Thyroid gland (tissue), 4 donors: ENCODE measurements at places on chromosomes 12 and 14. TPM values are rescaled to one million over a fixed set of nuclear protein-coding genes. Genes with fewer than 3 reads are reported as not detected.

DNA sequence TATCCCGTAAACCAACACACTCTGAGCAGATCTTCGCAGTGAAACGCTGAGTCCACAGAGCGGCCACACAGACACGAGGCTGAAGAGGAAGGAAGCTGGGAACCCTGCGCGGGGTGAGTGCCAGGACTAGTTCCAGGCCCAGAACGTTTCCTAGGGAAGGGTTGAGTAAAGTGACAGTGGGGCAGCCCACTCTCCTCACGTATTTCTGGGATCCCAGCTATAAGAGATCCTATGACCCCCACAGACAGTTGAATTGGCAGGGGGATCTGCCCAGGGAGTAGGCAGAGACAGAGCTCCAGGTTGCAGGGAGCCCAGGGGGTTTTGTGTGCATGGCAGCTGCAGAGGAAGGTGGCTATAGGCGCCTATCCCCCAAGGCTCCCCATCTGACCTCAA, 51.1 kb downstream of the GTF2A1 start:
- DNase-seq = peak; percentile 64
- H3K27ac ChIP-seq = peak overlapping the region; percentile 98
- H3K4me1 ChIP-seq = peaks cover 50% of the 10 kb centered on the region
- no peaks in the 10 kb centered on the region for H3K36me3 ChIP-seq
- H3K27me3 ChIP-seq = no peaks in the 10 kb centered on the region

GRCh38 chr14:90330203-90331196, 1.2 kb downstream of the NRDE2 start:
- H3K27me3 ChIP-seq = no peaks in the 10 kb centered on the region
- H3K4me3 ChIP-seq = no peak overlapping the region
- H3K27ac ChIP-seq = peak overlapping the region; percentile 87
- H3K36me3 ChIP-seq = no peaks in the 10 kb centered on the region
- DNase-seq = no peak

- H3K36me3 ChIP-seq = no peaks in the 10 kb centered on the region
- H3K27ac ChIP-seq = no peak overlapping the region
- peaks cover 15% of the 10 kb centered on the region for H3K27me3 ChIP-seq
These were observed 19.6 kb upstream of the ATP5MC2 start for GRCh38 chr12:53695152-53696145.

The FUT8 gene
- 29.2 TPM for total RNA-seq

The PRKD1 gene
- 15.2 TPM for total RNA-seq

- H3K27me3 ChIP-seq = no peaks in the 10 kb centered on the region
- H3K36me3 ChIP-seq = no peaks in the 10 kb centered on the region
- H3K4me3 ChIP-seq = no peak overlapping the region
- no peak for DNase-seq
- H3K4me1 ChIP-seq = no peaks in the 10 kb centered on the region
These were observed 160.4 kb upstream of the DCN start for GRCh38 chr12:91343010-91343409.

DNA sequence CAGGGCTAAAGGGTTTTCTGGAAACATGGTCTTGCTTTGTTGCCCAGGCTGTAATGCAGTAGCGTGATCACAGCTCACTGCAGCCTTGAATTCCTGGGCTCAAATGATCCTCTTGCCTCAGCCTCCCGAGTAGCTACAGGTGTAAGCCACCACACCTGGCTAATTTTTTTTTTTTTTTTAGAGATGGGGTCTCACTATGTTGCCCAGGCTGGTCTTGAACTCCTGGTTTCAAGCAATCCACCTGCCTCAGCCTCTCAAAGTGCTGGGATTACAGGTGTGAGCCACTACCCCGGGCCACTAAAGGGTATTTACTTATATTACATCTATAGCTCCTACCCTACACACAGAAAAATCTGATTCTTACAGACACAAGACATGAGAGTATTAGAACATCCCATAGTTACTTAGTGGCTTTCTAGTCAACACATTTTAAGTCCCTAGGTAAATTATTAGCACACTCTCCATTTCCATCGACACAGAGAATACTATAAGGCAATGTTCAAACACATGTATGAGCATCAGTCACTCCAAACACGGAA, 6.2 kb upstream of the DCAF11 start:
- H3K27me3 ChIP-seq = no peaks in the 10 kb centered on the region
- H3K36me3 ChIP-seq = no peaks in the 10 kb centered on the region
- peaks cover 28% of the 10 kb centered on the region for H3K4me1 ChIP-seq

The CEBPE gene
- total RNA-seq = not detected

DNA sequence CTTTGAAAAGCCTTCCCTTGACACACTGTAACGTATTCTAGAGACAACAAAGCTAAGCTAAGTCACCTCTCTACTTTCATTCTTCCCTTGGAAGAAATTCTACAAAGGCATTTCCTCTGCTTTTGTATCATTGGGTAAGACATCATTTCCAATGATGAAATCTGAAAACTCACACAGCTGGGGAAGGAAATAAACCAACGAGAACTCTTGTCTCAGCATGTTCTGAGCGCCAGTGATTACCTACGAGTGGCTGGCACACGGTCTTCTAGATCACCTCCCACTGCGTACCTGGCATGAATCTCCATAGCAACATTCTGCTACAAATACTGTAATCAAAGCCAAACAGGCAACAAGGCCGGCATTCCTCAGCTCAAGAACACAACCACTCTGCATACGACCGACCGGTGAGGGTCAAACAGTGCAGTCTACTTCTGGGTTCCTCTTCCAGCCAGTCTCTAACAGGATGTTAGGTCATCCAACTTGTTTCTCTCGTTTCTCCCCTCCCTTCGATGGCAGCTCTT, 7.6 kb downstream of the VPS37B start:
- no peaks in the 10 kb centered on the region for H3K27me3 ChIP-seq
- peaks cover 79% of the 10 kb centered on the region for H3K4me1 ChIP-seq
- H3K27ac ChIP-seq = peak overlapping the region; percentile 95
- peak; percentile 95 for DNase-seq
- H3K4me3 ChIP-seq = no peak overlapping the region
